ENCODE measurements at places on chromosomes 11 and 22. TPM values are rescaled to one million over a fixed set of nuclear protein-coding genes. Genes with fewer than 3 reads are reported as not detected.

GRCh38 chr11:71305041-71305440 lies 52.7 kb upstream of the SHANK2 start:
- DNase-seq = no peak

GRCh38 chr11:70397983-70398833 lies at the start of gene CTTN:
CTTN (plus strand) TSS chr11:70398529; CDS start chr11:70407298, 8,769 bp downstream.
- peak; percentile 63 for DNase-seq

The SDHD gene
- 152 TPM for total RNA-seq

- no peak for DNase-seq
These were observed 5.7 kb downstream of the CTSD start for GRCh38 chr11:1757861-1758610.
